ENCODE measurements at places on chromosomes 5 and 9. TPM values are rescaled to one million over a fixed set of nuclear protein-coding genes. Genes with fewer than 3 reads are reported as not detected.

DNA sequence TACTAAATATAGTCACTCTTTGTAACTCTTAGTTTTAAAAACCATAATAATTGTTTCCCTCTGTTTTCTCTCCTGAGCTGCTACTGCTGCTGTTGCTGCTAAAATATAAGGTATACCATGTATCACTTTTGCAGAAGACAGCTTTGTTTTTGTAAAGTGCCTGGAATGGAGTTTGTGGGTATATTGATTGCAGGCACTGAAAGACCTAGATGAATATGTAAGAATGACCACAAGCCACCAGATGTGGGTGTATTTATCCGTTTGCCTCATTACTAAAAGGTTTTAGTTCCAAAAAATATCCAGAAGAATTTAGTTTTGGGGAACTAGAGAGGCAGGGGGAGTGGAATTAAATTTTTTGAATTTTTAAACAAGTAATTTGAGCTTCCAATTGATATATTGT lies 151.1 kb upstream of the CDKN2B start:
- DNase-seq = no peak

Gene PRELID2
- 2.6 TPM for total RNA-seq

- DNase-seq = no peak
Observed at GRCh38 chr5:150021491-150022157, 21.1 kb downstream of the HMGXB3 start.

Gene FBP1
- 0.80 TPM for total RNA-seq

Gene GZMA
- not detected for total RNA-seq

- DNase-seq = no peak
Observed at GRCh38 chr9:94657021-94657725, 17.9 kb upstream of the FBP1 start.

DNA sequence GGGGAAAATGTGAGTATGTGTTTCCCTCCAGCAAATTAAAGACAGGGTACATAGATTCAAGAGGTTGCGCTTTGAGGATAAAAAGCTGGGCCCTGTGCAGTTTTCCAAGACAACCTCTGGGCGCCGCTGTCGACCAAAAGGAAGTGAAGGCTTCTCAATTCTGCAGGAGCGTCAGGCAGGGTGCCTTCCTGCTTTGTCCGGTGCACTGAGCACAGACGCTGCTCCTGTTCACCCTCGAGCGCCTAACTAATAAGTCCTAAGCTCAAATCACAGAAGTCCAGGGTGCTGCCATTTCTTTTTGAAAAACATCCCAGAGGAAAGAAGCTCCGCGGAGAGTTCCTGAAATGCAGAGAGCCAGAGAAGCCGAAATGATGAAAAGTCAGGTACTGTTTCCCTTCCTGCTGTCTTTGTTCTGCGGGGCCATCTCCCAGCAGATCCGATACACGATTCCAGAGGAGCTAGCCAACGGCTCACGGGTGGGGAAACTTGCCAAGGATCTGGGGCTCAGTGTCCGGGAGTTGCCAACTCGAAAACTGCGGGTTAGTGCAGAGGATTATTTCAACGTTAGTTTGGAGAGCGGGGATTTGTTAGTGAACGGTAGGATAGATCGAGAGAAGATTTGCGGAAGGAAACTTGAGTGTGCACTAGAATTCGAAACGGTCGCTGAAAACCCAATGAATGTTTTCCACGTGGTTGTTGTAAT lies at the start of gene PCDHGB1:
TSS of gene PCDHGB1 (plus strand) at position 183 of the 703 bp plus-strand sequence. CDS start at position 345, 162 bp downstream.
- no peak for DNase-seq

GRCh38 chr5:86997516-86997915 lies 270.2 kb upstream of the RASA1 start:
- DNase-seq = no peak

DNA sequence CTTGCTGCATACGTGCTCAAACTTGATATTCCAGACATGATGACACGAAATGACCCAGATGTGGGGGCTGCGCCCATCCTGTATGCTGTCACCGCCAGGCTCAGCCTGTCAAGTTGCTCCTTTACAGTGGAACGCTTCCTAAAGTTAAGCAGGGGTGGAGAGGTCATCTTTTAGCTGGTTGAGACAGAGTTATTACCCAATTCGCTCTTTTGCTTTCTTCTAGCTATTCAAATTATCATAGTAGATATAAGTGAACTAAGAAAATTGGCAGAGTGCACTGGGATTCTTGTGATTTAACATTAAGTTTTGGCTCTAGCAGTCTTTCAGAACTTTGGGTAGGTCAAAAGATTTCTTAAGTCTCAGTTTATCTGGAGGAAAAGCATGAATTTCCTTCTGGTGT lies 69.8 kb upstream of the BASP1 start:
- DNase-seq = no peak

DNA sequence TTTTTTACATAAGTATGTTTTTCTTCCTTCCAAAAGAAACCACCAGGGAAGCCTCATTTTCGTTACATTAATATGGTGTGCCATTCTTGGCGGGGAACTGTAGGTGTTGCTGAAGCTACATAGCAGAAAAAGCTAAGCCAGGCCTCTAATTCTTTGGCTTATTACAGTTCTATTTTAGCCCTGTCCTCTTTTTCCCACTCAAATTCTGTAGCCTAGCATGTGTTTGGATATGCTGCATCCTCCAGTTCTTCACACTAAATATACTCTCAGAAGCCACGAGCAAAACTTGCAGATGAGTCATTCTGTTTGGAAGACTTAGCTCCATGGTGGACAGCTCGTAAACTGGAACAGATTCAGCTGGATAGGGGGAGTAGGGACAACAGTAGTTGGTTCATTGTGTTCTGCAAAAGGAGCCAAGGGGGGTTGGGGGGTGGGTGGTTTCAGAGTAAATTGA lies 369.4 kb downstream of the TMEM161B start:
- no peak for DNase-seq

- DNase-seq = no peak
Observed at GRCh38 chr9:98971915-98972223, 28.2 kb downstream of the COL15A1 start.

GRCh38 chr5:10712574-10713366 lies 48.3 kb downstream of the DAP start:
- no peak for DNase-seq

Gene SLC1A1
- 1.4 TPM for total RNA-seq

DNA sequence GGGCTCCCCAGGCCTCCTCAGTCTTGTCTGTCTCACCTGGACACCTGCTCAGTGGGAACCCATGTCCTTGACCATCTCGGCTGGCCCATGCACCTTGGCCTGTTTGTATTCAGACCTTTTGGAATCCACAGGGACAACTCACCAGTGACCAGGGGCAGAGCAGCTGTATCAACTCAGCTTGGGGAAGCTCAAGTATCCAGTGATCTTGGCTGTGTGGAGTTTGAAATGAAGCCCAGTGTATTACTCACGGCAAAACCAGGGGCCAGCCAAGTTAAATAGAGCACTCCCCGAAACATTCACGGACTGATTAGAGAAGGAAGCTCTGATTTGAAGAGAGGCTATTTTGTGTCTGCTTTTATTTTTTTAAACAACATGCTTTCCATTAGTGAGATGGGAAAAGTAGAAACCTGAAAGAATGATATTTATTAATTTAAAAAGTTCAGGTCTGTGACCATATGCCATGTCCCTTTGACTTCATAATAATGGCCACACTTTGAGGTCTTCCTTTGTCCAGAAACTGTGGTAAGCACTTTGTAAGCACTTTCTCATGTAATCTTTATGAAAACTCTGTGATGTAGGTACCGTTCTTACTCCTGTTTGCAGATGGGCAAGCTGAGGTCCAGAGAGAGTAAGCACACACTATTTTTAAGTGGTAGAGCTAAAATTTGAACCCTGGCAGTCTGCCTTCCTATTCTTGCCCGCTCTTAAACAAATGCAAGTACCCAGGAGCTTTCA lies 656.5 kb downstream of the BNC2 start:
- DNase-seq = no peak

- DNase-seq = no peak
Observed at GRCh38 chr5:84228266-84228665, 156.4 kb downstream of the EDIL3 start.

GRCh38 chr9:34272101-34272541 lies 56.9 kb downstream of the KIF24 start:
- DNase-seq = no peak

Gene LCN1
- not detected for total RNA-seq

Gene IFNK
- total RNA-seq = not detected

DNA sequence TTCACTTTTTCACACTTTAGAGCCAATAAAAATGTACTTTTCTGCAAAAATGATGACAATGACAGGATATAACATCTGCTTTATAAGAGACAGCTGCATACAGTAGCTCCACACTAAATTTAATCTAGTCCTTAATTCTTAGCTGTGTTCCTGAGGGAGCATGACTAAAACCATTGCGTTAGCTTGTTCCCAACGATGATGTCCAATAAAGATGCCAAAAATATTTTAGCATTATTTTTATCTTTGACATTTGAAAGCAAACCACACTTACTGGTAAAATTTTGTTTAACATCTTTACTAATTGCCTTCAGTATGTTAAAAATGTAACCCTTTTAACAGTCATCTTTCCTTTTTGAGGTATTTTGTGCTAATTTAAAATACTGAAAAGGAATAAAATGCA lies 382.7 kb downstream of the CHSY3 start:
- no peak for DNase-seq

DNA sequence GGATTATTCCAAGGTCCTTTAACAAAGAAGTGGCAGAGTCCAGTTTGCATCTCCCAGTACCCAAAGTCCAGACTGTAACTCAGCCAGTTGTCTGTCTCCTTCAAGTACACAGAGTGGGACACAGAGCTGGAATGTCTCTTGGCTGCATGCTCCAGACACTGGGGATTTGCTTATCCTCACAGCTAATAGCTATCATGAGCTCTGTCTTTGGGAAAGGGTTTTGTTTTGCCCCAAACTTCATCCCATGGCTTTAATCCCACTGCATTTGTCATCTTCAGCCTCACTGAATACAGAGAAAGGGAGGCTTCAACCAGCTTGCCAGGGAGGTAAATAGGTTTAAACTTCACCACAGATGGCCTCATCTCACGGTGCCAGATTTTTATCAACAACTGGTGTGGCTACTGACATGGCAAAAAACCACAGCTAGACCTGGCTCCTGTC lies 412.2 kb upstream of the SLC24A2 start:
- no peak for DNase-seq

GRCh38 chr5:471750-472058 lies 28.7 kb downstream of the EXOC3 start:
- DNase-seq = no peak

Gene DMAC1
- total RNA-seq = 35.3 TPM

DNA sequence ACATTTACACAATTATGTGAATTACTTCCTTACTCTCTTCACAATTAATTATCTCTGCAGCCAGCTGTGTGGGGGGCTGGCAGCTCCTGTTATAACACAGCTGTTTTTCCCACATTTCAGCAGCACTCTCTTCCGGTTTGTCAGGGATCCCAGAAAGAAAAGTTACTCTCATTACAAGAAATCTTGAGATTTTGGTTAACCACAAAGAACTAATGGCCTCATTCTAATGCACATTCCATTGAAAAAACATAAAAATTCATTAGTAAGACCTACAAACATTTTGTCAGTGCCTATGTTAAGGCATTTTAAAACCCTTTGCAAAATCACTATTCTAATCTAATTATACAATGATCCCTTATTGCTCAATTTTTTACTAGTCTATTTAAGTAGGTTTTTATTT lies 64.1 kb downstream of the PDE4D start:
- no peak for DNase-seq

DNA sequence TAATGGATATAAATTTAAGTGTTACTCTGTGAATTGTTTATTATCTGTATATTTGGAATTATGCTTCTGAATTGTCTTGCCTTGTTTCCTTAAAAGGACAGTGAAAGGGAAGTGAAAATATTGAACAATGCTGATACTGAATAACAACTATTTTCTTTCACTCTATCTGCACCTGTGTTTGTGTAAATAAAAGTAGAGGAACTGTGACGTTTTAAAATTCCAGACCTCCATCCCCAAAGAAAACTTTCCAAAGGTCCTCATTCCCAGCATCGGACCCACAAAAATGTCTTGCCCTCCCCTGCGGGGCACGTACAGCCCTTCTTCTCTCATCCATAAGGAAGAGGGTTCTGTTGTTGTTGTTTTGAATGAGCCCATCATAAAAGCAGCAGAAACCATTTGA lies 100.0 kb downstream of the NLN start:
- no peak for DNase-seq

DNA sequence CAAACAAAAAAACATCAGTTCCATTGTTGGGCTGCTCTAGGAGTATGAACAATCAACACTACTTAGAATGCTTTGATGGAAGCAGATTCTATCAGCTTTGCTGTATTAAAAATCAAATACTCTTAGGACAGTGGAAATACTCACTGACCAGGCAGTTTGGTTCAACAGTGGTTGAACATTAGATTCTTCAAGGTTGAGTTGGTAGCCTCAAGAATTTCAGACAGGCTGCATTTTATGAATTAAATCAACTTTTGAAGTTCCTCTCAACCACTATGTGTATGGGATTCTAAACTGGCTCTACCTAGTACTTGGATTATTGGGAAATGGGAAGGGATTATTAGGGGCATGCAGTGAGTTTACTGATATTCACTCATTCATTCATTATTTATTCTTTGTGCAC lies 35.0 kb downstream of the ACTBL2 start:
- DNase-seq = no peak

DNA sequence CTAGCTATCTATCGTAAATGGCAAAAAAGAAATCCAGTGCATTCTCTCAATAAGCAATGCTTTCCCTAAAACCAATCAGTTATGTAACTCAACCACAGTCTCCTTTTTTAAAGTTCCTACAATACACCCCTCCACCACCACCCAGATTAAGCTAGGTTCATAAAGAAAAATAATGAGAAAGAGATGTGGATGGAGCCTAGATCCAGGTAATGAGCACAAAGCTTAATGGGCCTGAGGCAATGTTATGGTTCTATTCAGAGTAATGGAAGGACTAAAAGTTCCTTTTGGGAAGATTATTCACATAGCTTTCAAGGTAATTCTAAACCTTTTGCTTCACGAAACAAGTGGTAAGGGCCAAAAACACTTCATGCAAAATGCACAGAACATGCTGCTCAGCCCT lies 113.5 kb downstream of the MPDZ start:
- DNase-seq = no peak

DNA sequence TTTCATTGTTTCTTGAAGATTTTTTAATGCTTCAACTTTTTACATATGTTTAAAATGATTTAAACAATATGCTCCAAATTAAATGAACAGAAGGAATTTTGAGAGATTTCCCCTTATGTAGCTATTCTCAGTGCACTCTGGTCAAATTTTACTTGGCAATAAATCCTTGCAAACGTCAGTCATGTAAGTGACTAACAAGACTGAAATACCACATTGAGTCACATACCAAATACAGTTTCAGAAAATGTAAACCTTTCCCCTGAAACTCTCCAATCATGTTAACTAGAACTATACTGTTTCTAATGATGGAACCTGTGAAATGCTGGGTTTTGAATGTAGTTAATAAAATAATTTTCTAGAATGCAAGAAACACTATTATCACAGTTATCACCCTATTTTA lies 29.6 kb downstream of the SAR1B start:
- no peak for DNase-seq

Gene ROPN1L
- not detected for total RNA-seq

GRCh38 chr5:117055517-117055916 lies 480.9 kb upstream of the SEMA6A start:
- DNase-seq = no peak

GRCh38 chr5:113212244-113212920 lies 222.4 kb downstream of the TSSK1B start:
- no peak for DNase-seq

Measured in activated B cell treated with CpG ODN at 0.5 μM for 24 hours (primary cell).